ENCODE measurements at places on chromosomes 16 and 17. TPM values are rescaled to one million over a fixed set of nuclear protein-coding genes. Genes with fewer than 3 reads are reported as not detected.

Gene ASB16
- total RNA-seq: not detected

Gene SLC47A1
- 0.12 TPM for total RNA-seq

Gene KRT25
- total RNA-seq: not detected

Gene VMP1
- total RNA-seq: 147 TPM

Gene GLIS2
- total RNA-seq: 23.2 TPM

Gene GRIN2C
- 0.13 TPM for total RNA-seq

Gene GPR139
- total RNA-seq: not detected

Gene BICDL2
- not detected for total RNA-seq
